GM19239 (cell line): ENCODE measurements at places on chromosomes 5 and 9.

GRCh38 chr5:141878186-141878710, at the start of gene PCDH1:
Gene PCDH1, minus strand, starts transcription at chr5:141878410. Its CDS starts 148 bp downstream, at chr5:141878262.
- DNase-seq = no peak

DNA sequence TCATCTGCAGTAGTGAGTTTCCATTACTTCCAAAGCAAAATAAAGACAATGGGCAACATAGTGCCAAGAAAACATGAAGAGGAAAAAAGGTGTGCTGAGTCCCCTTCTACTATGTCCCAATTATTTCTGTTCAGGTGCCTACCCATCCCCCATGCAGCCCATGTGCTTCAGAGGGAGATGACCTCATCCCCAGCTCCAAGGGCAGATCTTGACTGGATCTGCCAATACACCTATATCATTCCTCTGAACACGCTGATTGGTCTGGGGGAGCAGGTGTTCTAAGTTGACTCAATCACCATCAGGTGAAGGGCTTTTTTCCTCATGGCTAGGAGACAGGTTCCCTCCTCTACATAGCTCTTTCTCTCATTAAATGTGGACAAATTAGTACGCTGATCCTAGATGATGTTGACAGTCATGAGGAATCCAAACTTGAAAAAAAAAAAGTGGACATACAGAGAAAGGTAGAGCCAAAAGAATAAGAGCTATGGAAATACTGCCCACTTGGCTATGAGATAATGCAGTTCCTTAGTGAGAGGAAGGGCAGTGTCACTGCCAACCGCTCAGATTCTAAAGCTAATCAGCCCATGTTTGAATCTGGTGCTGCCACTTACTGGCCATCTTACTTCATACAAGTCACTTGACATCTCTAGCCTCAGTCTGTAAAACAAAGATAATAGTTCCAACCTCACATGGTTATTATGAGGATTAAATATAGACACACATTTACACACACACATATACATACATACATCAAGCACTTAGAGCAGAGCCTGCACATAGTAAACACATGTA, 23.1 kb downstream of the PRELID2 start:
- DNase-seq = no peak

GRCh38 chr5:42912184-42912798, 100.6 kb upstream of the SELENOP start:
- DNase-seq = no peak

- no peak for DNase-seq
These were observed 4.1 kb downstream of the DNAJB5 start for GRCh38 chr9:34993502-34994259.

- DNase-seq = no peak
These were observed 58.8 kb downstream of the COL27A1 start for GRCh38 chr9:114214181-114214580.

- no peak for DNase-seq
These were observed 39.4 kb downstream of the ZSWIM6 start for GRCh38 chr5:61371474-61371873.

DNA sequence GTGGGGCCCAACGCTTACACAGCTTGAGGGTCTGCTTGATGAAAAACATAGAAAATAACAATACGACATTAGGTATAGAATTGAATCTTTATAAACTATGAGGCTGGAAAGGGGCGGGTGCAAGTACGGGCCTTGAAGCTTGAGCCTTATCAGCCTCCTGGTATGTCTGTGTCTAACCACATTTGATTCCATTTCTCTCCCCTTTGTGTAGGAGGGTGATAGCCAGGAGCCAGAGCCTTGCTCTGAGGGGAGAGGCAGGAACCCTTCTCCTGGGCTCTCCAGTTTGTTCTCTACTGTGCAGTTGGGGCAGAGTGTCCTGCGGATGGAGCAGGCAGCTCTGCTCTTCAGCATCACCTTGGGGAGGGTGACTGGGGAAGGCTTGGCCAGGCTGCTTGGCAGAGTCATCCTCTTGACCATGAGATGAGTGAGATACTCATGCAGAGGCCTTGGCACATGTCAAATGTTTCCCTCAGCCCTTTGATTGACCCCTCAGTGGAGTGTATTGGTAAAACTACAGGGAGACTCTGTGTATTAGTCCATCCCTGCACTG, 153.5 kb downstream of the SEMA6A start:
- DNase-seq = no peak

- no peak for DNase-seq
These were observed 23.0 kb downstream of the SPARC start for GRCh38 chr5:151663617-151664293.

GRCh38 chr5:150523472-150524350, 15.8 kb downstream of the NDST1 start:
- peak; percentile 59 for DNase-seq

- no peak for DNase-seq
These were observed 35.3 kb upstream of the HSPA9 start for GRCh38 chr5:138610415-138610917.

- DNase-seq = no peak
These were observed 49.4 kb downstream of the NEURL1B start for GRCh38 chr5:172690258-172691075.

DNA sequence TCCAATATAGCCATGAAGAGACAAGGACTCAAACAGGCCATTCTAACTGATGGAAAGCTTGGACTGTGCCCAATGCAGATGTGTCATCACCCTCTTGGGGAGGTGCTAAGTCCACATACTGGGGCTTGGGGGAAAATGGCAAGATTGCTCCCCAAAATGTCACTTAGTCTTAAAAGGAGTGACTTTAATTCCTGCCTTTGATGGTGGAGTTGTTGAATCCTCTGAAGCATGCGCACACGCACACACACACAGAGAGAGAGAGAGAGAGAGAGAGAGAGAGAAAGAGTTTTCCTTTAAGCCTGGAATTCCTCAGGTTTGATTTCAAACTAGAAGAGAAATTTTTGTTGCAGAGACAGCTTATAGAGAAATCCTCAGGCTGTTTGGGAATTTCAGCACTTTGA, 161.9 kb upstream of the GAS1 start:
- no peak for DNase-seq

- no peak for DNase-seq
These were observed 83.5 kb downstream of the COL5A1 start for GRCh38 chr9:134724912-134725604.

GRCh38 chr5:177537389-177538361, 16.7 kb downstream of the FAM193B start:
- DNase-seq = no peak

DNA sequence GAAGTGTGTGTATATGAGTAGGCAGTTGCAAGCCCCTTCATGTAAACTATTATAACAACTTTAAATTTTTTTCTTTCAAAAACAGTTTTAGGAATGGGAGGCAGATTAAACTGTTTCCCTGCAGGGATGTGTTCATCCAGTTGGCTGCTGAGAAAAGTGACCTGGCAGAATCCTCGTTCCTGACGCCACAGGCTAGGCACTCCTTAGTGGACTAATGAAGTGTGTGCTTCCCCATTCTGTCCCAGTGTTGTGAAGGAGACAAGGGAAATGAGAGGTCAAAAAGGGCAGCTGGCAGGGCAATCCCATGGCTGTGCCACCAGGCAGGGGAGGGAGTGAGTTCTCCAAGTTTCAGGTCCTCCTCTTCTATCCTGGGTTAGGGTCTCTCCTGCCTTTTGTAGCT, 59.8 kb downstream of the FOXD1 start:
- DNase-seq = no peak

DNA sequence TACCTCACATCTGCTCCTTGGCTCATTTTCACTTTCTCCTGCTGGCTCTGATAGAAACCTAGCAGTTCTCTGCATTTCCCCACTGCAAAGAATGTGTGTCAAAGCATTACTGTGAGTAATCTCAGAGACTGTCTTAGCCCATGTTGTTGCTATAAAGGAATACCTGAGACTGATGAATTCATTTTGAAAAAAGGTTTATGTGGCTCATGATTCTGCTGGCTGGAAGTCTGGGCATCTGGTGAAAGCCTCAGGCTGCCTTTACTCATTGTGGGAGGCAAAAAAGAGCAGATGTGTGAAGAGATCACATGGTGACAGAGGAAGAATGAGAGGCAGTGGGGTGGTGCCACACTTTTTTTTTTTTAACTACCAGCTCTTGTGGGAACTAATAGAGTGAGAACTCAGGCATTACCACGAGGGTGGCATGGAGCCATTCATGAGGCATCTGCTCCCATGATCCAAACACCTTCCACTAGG, 191.6 kb upstream of the CTNND2 start:
- DNase-seq = no peak

DNA sequence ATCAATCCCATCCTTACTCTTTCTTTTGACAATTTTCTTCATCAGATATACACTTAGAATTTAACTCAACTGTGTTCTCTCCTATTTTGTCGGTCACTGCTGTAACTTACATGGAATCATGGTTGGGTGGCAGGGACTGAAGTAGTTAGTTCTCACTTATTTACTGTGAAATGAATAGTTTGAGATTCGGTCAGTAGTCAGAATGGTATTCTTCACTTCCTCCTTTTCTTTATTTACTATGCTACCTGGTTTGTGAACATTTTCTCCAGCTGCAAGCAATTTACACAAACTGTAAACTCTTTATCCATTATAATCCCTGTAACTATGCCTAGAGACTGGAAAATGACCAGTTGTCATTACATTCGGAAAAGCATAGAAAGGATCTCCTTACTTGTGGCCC, 41.5 kb upstream of the GDNF start:
- no peak for DNase-seq

DNA sequence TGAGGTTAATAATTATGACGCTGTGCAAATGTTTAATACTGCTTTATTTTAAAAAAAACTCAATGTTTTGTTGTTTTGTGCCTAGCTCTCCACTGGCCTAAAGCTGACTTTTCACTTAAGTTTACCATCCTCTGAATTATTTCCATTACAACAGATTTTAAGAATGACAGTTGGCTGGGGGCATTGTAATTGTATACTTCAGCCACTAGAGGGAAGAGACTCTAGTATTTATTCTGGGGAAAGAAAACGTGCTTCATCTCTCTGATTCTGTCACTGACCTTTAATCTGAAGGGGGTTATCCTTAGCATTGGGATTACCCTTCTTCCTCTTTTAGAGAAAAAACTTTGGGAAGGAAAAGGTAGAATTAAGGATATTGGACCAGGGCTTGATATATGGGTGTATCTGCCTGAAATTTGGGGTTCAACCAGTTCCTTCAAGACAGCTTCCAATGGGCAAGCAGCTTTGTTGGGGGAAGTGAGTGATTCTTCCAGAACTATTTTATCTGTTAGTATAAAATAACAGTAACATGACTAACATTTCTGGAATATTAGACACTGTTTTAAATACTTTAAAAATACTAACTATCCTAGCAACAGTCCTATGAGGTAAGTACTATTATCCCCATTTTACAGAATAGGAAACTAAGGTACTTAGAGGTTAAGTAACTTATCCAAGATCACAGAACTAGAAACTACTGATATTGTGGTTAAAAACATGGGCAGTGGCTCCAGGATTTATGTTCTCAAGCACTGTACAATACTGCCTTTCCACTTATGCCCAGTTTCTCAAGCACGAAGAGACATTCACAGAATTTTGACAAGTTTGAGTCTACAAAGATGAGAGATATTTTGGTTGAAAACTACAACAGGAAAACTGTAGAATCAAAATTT, 208.4 kb downstream of the CD180 start:
- DNase-seq = no peak

DNA sequence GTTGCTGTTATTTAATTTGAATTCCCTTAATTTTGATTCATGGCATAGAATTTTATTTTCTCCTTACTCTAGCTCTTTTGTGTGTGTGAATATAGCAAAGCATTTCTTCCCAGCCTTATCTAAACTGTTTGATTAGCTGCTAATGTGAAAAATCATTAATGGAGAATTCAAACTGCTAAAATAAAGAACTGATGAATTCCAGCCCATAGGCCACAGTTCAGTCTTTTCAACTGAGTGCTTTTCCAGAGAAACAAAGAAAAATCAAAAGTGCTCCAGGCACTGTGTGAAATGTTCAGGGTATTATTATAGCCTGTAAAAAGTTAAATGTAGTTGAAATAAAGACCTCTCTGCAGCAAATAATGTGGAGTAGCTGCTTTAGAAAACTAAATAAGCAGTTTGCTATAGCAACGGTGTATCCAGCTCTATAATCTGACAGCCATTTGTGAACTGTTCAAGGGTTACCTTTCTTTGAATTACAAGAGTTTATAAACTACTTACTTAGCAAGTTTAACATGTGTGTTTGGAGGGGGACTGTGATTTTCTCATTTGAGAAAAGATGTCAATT, 123.8 kb downstream of the GIN1 start:
- DNase-seq = no peak

GRCh38 chr9:129624168-129624759, 1.7 kb upstream of the NTMT1 start:
- peak; percentile 75 for DNase-seq

GRCh38 chr9:72351538-72352453, 13.2 kb downstream of the ZFAND5 start:
- no peak for DNase-seq

GRCh38 chr5:6431214-6432195, 17.2 kb upstream of the UBE2QL1 start:
- no peak for DNase-seq

GRCh38 chr9:117656002-117656401, 48.2 kb upstream of the TLR4 start:
- DNase-seq = no peak

DNA sequence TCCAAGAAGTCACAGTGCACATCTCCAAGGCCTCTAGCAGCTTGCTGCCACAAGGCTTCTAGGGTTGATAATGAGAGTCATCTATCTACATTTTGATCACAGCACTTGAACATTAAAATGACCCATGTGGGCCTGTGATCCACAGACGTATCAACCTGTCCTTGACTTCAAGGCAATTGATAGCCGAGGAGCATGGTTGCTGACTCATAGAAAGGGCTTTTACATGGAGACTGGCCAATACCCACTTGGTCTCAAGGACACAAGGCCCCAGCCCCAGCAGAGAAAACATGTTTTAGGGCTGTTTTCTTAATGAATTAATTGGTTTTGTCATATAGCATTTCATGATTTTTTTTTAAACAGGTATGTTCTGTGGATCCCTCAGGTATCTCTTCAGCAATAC, 314.0 kb downstream of the SEMA5A start:
- no peak for DNase-seq

DNA sequence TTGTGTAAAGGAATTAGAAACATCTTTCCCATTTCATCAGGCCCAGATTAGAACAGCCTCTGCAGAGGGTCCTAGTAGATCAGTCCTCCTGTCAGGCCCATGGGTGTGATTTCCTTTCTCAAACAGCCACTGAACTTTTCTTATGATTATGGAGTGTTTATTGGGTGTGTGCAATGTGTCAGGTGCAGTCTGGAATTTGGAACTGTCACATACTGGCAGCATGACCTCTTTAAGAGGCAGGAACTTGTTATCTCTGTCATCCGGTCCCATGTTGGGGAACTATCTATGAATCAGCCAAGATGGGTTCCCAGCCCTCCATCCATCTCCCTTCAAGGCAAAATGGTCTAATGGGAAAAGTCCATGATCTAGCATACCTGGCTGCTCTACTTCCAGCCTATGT, 11.6 kb upstream of the MEGF9 start:
- no peak for DNase-seq

DNA sequence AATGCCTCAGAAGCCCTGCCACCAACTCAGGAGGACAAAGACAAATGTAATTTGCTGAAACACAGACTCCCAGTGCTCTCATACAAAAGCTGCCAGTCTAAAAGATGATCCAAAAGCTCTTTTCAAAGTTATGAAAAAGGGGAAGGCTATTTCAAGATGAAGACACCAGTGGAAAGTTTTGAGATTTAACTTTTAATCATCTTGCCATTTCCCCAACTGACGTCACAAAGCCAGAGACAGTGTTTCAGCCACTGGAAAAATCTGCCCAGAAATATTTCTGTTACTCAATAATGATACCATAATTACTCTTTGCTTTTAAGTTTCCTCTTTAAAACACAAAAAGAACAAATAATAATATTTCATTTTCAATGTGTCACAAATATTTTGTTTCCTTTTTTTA, 20.9 kb downstream of the ENG start:
- no peak for DNase-seq

GRCh38 chr9:125486576-125486975, 220.4 kb downstream of the MAPKAP1 start:
- DNase-seq = no peak
